Daoy (cell line): ENCODE measurements at places on chromosomes 4 and X.

DNA sequence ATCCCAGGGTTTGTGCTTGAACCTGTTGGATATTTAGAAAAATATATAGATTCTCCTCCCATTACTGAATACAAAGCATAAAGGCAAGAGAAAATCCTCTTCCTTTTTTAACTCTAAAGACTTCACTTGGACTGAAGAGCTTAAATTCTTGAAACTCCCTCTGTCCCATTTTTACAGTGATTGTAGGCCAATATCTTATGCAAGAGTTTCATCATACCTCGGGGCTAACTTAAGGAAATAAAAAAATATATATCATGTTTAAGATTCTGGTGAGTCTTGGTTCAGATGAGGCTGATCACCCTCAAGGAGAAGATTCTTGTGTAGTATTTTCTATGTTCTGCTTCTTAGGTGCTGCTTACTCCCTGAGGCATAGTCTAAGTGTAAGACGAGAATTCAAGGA lies 1449.6 kb downstream of the C4orf33 start:
- no peak for DNase-seq

DNA sequence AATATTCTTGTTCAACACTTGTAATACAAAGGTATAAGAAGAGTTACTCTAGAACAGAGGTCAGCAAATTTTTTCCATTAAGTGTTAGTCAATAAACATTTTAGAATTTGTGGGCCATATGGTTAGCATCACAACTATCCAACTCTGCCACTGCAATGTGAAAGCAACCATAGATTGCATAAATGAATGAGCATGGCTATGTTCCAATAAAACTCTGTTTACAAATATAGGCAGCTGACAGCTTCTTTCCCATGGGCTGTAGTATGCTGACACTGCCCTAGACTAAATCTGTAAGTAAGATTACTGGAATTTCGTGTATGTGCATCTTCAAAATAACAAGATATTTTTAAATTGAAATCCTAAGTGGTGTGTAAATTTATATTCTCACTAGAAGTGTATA lies 73.7 kb downstream of the GABRA2 start:
- no peak for DNase-seq

- DNase-seq, result no peak
These were observed 59.8 kb upstream of the PPP1R2C start for GRCh38 chrX:42837747-42838146.

DNA sequence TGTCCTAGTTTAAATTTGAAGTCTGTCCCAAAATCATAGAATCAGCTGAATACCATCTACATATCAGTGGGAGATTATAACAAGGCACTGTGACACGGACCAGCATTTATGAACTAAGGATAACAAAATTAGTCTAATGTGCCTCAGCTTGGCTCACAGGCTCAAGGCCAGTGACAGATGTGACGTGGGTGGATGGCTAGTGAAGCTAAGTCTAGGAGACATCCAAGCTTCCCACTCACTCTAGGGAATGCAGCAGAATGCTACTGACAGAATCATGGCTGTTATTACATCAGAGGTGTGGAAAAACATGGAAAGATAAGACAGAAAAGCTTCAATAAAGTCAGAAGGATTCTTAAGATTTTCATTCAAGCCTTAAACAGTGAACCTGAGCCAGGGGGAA lies 329.9 kb downstream of the NAF1 start:
- DNase-seq, result no peak

- DNase-seq, result no peak
These were observed 241.7 kb downstream of the SNCA start for GRCh38 chr4:89595125-89595789.

GRCh38 chr4:136524039-136524438 lies 1008.3 kb downstream of the PCDH18 start:
- DNase-seq, result no peak

DNA sequence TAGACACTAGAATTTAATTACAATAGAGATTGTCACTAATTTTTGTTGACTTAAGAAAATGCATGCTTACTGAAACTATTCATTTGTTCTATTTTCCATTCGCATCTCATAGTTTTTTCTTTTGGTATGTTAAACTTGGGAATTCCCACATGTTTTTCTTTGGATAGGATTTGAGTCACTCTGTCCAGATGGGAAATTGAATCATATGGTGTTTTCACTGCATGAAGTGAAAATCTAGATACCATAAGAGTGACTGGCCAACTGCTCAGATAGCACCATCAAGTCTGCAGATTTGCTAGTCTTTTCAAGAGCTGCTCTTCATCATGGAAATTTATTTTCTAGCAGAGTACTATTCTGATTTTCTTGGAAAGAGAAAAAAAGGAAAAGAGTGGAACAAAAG lies 172.6 kb downstream of the FAM47B start:
- DNase-seq, result no peak

GRCh38 chr4:177239477-177239876 lies 70.2 kb upstream of the NEIL3 start:
- no peak for DNase-seq

GRCh38 chr4:177012918-177013545 lies 220.3 kb upstream of the VEGFC start:
- no peak for DNase-seq

GRCh38 chrX:134622056-134622812 lies 36.0 kb downstream of the PLAC1 start:
- DNase-seq, result peak; percentile 73

DNA sequence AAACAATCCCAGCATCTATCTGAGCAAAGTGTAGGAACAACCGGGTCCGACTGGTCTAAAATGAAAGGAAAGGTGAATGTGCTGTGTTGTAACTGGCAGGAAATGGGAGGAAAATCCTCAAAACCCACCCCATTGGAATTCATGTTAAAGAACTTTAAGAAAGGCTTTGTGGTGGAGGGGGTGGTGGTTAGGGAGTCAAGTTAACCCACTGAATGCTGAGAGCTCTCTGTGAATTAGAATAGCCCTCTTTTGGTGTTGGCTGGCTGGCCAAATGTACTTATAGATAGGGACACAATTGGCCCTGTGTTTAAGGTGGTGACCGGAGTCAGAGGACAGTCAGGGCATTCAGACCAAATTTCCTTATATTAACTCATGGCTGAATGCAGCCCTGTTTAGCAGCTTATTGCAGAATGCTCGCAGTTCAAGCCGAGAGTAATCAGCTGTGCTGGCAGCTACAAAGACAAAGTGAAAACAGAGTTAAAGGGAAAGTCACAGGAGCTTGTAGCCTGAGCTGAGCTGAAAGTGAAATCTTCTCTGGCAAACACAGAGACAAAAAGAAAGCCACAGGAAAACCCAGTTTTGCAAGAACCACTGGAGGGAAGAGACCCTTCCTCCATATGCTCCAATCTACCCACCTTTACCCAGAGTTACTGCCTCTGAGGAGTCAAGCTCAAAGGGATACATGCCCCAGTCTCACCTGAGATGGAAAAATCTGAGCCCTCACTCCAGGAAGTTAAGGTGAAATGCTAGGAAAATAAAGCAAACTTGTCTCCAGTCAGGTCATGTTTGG lies 38.5 kb upstream of the UGT2B7 start:
- DNase-seq, result no peak
